Cortex of kidney (tissue), 1 donor: ENCODE measurements at places on chromosomes 11 and 22.

- DNase-seq: no peak
These were observed 1486.5 kb downstream of the TBC1D22A start for GRCh38 chr22:48248901-48249455.

GRCh38 chr11:130653838-130654636, 205.6 kb downstream of the ADAMTS15 start:
- DNase-seq: no peak

- DNase-seq: no peak
These were observed 618 bp downstream of the MTA2 start for GRCh38 chr11:62601122-62601371.

- DNase-seq: no peak
These were observed 616 bp downstream of the PNPLA2 start for GRCh38 chr11:819129-819931.

DNA sequence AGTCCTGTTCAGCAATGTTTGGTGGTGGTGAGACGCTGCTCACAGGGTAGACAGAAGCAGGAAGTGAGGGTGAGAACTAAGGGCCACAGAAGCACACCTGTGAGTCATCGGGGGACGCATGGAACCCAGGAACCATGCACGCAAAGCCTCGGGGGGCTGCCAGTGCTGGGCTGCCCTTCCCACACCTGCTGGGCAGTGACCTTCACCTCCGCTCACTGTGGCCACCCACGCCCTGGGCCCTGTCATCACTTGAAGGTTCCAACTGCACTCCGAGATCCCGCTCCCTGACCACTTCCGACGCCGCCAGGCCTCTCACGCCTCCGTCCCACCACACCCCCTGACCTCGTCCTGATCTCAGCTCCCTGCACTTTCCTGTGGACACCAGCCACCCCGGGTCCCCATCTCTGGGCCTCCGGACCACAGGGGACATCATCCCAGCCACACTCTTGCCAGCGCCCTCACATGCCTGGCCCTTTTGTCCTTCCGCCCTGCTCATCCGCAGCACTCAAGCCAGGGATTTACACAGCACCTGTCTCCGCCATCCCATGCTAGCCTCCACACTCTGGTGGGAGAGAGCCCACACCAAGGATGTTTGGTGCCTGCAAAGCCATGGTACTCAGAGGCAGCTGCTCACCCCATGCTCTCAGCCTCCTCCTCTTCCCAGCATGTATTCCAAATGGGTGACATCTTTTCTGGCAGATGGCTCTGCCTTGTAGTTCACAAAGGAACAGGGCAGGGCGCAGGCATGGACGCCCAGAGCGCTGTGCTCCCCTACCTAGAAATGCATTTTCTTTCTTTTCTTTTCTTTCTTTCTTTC, 23.1 kb upstream of the ATXN10 start:
- no peak for DNase-seq

- no peak for DNase-seq
These were observed 42.9 kb downstream of the CBL start for GRCh38 chr11:119248750-119249670.

- DNase-seq: no peak
These were observed 49.5 kb downstream of the ABTB2 start for GRCh38 chr11:34308049-34308912.

GRCh38 chr11:69310934-69311766, 17.2 kb downstream of the MYEOV start:
- no peak for DNase-seq

- DNase-seq: no peak
These were observed 41.4 kb downstream of the CERK start for GRCh38 chr22:46696614-46697013.

- DNase-seq: no peak
These were observed 365.2 kb upstream of the DDI1 start for GRCh38 chr11:103671143-103671651.

- no peak for DNase-seq
These were observed 3.1 kb upstream of the SGSM3 start for GRCh38 chr22:40367342-40367741.

DNA sequence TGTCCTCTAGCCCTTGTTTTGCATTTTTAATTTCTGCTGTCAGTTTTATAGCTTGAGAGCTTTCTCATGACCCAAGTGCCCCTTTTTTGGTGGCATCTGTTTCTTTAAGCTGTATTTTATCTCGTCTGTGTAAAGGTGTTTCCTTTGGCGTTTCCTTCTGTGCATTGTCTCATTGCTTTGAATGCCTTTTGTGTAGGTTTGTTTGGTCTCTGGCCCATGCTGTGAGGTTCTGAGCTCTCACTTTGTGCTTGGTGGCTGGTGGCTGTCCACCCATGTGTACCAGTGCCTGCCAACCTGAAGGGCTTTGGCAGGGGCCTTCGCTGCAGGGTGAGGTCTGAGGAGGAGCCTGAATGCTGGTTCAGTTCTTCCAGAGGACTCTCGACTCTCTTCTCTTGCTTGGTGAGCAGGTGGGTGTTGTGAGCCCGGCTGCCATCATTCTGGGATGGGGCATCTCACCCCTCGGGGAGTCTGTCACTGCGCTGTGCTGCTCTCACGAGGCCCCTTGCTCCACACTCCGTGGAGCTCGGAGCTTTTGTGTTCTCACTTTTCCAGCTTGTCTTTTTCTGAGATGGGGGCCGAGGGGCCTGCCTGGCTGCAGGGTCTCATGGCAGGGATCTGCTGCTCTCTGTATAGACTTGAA, 14.9 kb downstream of the AP2A2 start:
- DNase-seq: no peak

GRCh38 chr11:47415091-47415854, 6.9 kb downstream of the SLC39A13 start:
- DNase-seq: no peak

GRCh38 chr11:76493626-76494539, 49.1 kb downstream of the EMSY start:
- no peak for DNase-seq

DNA sequence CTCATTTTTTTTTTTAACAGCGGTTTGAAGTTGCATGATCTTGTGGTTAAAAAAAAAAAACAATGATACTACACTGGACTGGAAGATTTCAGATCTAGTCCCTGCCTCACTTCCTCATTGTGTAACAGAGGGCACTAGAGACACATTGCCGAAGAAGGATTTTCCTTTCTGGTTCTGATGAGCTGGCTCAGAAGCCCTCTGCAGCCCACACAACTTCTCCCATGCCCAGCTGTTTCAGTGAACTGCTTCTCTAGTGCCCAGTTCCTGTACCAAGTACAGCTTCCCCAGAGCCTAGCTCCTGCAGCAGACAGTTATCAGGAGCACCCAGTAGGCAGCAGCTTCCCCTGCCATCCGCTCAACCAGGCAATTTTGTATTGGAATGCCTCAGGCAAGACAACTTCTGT, 29.5 kb upstream of the ANO5 start:
- no peak for DNase-seq

- no peak for DNase-seq
These were observed 912.1 kb upstream of the FAT3 start for GRCh38 chr11:91312541-91312940.

- no peak for DNase-seq
These were observed 22.1 kb downstream of the RPUSD4 start for GRCh38 chr11:126189109-126189929.

DNA sequence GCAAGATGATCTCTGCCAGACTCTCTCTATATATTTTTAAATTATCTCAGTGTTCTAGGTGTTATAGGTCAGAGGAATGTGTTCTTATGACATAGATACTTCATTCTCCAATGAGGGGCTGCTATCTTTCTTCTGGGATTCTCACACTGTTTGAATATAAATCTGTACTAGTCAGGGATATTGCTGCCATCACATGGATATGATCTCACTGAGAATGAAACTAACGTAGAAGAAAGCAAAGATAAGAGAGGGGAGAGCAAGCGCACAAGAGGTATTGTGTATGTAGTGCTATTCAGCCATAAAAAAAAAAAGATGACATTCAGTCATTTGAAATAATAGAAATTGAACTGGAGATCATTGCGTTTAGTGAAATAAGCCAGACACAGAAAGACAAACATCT, 42.2 kb upstream of the SLC36A4 start:
- DNase-seq: no peak

DNA sequence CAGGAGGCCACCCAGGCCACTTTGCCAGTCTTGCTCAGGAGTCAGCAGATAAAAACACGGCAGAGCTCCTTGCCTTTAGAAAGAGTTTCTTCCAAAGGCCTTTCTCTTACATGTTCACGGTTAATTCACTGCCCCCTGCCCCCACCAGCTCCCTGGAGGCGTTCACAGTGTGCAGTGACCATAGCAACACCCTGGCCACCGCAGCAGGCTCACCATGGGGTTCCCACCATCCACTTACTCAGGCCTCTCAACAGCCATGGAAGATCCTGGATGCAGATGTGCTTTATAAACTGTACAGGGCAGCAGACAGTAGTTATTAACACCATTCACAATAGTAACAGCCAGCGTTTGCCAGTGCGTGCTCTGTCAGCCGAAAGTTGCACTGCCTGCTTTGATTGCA, 10.6 kb upstream of the MYO7A start:
- DNase-seq: no peak

DNA sequence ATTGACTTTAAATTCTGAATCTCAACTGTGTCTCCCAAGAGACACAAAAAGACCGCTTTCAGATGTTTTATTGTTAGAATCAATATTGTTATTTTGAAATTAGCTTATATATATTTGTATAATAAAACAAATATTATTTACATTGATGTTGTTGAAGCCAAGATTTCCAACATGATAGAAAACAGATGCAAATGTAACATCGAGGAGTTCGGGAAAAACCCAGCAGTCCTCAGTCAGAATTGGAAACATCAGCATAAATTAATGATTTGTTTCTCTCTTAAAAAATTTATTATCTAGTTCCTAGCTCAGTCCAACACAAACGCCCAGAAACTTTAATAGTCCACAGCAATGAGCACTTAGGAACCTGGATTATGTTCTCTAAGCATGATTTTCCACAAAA, 1330.4 kb downstream of the TBC1D22A start:
- no peak for DNase-seq

GRCh38 chr22:42299586-42300258, 29.3 kb upstream of the TCF20 start:
- DNase-seq: no peak

DNA sequence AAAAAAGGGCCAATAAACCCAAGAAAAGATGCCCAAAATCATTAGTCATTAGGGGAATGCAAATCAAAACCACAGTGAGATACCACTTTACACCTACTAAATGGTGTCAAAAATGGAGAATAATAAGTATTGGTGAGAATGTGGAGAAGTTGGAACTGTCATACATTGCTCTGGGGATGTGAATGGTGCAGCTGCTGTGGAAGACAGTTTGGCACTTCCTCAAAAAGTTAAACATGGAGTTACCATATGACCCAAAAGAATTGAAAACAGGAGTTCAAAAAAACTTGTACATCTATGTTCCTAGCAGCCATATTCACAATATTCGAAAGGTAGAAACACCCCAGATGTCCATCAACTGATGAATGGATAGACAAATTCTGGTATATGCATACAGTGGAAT, 24.5 kb upstream of the DLAT start:
- no peak for DNase-seq

GRCh38 chr11:134554106-134554505, 142.1 kb upstream of the B3GAT1 start:
- no peak for DNase-seq

GRCh38 chr22:36052505-36052941, 23.9 kb upstream of the RBFOX2 start:
- no peak for DNase-seq

DNA sequence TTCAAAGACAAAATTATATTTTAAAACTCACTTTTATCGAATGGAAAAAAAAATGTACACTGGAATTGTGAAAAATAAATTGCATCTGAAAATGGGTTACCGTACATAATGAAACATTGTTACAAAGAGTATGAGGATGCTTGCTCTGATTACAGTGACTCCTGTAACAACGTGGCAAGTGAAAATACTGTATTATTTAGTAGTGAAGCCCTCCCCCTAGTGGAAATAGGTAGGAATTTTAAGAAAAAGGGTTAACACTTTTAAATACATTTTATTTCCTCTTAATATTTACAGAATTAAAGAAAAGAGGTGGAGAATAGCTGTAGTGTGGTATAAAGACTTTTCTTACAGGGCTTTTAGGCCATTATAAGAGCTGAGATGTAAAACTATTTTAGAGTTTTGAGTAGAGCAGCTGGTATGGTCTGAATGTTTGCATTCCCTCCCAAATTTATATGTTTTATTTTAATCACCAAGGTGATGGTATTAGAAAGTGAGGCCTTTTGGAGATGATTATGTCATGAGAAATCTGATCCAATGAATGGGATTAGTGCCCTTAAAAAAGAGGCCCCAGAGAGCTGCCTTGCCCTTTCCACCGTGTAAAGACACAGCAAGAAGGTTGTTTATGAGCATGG, 25.2 kb downstream of the FAM76B start:
- DNase-seq: no peak

DNA sequence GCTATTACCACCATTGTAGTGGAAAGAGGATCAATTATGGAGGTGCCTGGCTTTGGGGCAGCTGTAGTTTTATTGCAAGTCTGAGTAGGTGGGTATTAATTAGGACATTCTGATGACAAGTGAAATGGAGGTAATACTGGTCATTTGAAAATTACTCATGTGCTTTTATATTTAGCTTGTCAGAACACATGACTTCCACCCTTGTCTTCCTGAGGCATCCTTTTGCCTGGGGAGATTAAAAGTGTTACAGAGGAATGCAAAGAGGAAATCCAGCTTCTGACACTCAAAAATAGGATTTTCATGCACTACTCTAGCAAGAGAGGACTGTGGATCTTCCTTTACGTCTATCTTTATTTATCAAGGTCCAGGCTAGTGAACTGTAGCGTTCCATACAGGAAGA, 44.7 kb upstream of the CAPRIN1 start:
- DNase-seq: no peak

- no peak for DNase-seq
These were observed 11.4 kb downstream of the FLI1 start for GRCh38 chr11:128705124-128705920.

- no peak for DNase-seq
These were observed 20.1 kb upstream of the ST3GAL4 start for GRCh38 chr11:126335463-126335760.

GRCh38 chr22:46070803-46071450, 79.4 kb upstream of the PPARA start:
- DNase-seq: no peak

DNA sequence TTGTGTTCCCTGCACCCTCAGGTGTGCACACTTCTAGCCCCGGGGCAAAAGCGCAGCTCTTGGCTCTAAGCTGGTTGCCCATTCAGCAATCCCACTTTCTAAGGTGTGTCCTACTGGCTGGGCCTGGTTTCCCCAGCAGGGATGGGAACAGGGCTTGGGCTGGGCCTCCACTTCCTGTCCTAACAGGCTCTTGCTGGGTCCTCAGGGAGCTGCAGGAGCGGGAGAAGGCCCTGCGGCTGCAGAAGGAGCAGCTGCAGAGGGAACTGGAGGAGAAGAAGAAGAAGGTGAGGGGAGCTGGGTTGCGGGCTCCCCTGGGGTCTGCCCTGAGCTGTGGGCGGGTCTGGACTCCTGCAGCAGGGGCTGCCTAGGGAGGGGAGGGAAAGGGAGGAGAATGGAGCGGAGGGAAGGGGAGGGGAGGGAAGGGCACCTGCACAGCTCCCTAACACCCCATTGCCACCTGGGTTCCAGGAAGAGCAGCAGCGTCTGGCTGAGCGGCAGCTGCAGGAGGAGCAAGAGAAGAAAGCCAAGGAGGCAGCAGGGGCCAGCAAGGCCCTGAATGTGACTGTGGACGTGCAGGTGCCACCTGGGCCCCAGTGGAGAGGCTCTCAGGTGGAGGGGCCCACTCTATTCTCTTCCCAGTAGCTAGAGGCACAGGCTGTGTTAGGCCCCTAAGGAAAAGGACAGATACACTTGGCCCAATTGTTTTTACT, 24.6 kb downstream of the INCENP start:
- DNase-seq: no peak
